T follicular helper cell (primary cell): ENCODE measurements at places on chromosomes 3 and 15.

DNA sequence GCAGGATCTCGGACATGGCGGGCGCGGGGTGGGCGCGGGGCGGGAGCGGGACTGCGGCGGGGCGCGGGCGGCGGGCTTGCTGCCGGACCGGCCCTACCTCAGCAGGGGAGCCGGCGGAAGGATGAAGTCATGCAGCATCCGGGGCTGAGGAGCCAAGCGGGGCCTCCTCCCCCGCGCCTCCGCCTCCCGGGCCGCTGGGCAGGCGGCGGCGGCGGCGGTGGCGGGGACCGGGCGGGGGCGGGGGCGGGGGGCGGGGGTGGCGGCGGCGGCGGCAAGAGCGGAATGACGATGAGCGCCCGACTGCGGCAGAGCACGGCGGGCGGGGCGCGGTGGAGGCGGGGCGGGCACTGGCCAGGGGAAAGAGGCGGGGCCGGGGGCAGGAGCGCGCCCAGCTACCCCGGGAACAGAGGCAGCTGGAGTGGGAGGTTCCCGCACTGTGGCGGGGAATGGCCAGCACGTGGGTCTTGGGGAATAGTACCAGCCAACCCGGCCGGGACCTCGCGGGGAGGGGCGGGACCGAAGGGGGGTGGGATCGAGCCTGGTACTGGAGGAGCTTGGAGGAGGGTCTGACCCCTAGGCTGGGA lies at the start of gene CAMK2N2:
Gene CAMK2N2 (minus strand): TSS at position 284 of the 584 bp plus-strand sequence. CDS start 268 bp downstream, at position 16.
- no peak for DNase-seq

DNA sequence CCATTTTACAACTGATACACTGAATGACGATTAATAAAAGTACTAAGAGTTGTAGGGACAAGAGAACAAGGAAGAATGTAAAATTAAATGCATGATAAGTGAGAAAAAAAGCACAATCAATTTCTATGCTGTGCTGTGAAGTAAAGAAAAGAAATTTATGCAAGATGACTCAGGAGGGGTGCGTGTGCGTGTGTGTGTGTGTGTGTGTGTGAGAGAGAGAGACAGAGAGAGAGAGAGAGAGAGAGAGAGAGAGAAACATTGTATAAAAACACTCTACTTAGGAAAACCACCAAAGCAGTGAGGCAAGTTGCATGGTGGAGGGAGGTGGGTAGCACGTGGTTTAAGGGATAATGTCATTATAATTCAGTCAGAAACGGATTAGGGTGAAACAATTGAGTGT lies 580.8 kb upstream of the ALCAM start:
- DNase-seq, result no peak

GRCh38 chr3:62128051-62128450 lies 245.3 kb downstream of the FEZF2 start:
- DNase-seq, result no peak

GRCh38 chr3:14791343-14791945 lies 27.3 kb upstream of the FGD5 start:
- peak; percentile 37 for DNase-seq

DNA sequence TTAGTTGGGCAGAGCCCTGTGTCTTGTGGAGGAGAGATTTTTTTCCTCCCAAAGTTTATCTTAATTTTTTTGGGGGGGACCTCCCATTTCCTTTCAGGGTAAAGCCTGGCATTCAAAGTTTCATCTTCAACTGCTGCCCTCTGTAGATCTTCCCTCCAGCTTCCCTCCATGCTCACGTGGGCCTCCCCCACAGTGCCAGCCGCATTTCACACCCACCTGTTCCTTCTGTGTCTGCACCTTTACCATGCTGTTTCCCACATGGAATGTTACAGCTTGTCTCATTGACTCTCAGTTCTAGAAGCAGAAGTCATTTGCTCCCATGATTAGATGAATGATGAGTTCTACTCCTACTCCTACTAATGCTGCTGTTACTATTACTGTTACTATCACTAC lies 6.5 kb downstream of the CELF6 start:
- no peak for DNase-seq
